Heart left ventricle (tissue), 16 donors: ENCODE measurements at places on chromosomes 11 and 22.

DNA sequence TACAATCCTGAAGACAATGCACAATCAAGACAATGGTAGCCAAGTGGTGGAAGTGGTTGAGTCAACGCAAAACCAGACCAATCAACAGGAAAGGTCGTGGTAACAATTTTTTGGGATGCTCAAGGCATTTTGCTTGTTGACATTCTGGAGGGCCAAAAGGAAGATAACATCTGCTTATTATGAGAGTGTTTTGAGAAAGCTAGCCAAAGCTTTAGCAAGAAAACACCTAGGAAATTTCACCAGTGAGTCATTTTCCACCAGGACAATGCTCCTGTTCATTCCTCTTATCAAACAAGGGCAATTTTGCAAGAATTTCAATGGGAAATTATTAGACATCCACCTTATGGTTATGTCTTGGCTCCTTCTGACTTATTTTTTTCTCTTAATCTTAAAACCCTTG is 1932.2 kb upstream of the RAG2 start:
- no peak for DNase-seq

GRCh38 chr11:111586388-111586831 is 15.8 kb upstream of the SIK2 start:
- DNase-seq: no peak

GRCh38 chr11:27153136-27153535 is 112.5 kb downstream of the BBOX1 start:
- no peak for DNase-seq

GRCh38 chr11:94511932-94512781 is at the start of gene C11orf97:
Gene C11orf97 (plus strand): TSS chr11:94512461. CDS start chr11:94512529, 68 bp downstream.
- peak; percentile 80 for DNase-seq

GRCh38 chr11:64043545-64043944 is 7.8 kb downstream of the FLRT1 start:
- DNase-seq: no peak

- no peak for DNase-seq
These were observed 142.2 kb upstream of the SESN3 start for GRCh38 chr11:95373241-95373640.

- DNase-seq: no peak
These were observed 3.9 kb upstream of the OR4C6 start for GRCh38 chr11:55658031-55658573.

DNA sequence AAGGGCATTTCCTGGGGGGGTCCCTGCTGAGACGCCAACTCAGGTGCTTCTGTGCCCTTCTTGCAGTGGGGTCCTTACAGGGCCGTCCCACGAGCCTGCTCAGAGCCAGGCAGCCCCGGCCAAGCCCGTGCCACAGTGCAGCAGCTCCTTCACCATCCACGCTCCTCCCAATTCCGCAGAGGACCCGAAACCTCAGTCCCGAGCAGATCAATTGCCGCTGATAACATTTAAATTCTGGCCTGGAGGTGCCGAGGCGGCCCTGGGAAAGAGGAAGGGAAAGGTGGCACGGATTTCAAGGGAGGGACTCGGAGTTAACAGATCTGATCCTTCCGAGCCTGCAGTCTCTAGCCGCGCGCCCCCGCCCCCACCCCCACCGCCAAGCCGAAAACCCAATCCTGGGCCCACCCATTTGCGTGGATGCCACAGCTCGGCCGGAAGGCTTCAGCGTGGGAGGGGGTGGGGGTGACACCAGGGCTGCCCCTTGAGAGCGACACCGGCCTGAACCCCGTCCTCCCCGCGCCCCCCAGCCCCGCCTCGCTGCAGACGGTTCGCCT is 32.3 kb upstream of the JAM3 start:
- no peak for DNase-seq

- DNase-seq: peak; percentile 27
These were observed 105.3 kb upstream of the HSD17B12 start for GRCh38 chr11:43574949-43575912.
